Fibroblast of gingiva (primary cell): ENCODE measurements at places on chromosomes 2 and 18.
A peak's percentile ranks its signal among the peaks of the same experiment; 100 is the strongest.

GRCh38 chr2:172919732-172920131 lies 155.9 kb upstream of the MAP3K20 start:
- no peak for DNase-seq

DNA sequence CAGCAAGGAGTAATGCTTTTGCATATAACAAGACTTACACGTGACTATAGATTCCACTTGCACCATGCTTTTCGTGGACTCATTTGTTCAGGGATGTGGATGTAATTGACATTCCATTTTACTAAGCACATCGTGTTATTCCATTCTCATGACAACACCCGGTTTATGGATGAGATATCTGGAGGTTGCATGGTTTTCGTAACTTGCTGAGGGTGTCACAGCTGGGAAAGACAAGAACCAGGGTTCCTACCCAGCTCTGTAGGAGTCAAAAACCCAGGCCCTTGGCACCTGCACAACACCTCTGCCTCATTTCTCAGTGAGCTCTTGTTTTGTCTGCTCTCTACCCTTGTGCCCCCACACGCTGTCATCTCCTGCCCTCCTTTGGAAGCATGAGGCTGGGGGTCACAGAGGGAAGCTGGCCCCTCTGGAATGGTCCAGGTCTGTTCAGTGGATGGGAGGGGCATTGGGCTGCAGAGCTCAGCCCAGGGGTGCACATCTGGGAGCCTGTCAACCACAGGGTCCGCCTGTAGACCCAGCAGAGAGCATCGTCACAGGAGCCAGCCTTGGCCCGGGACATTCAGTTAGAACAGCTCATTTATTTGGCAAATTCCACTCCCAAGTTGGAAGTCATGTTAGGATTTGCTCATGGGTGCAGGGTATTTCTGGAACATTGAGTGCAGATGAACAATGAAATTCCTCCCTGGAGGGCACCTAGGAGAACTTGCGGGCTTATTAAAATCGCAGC lies 120.1 kb upstream of the TWIST2 start:
- DNase-seq: peak; percentile 78

GRCh38 chr18:76350134-76351025 lies 144.7 kb downstream of the ZNF516 start:
- DNase-seq: no peak

DNA sequence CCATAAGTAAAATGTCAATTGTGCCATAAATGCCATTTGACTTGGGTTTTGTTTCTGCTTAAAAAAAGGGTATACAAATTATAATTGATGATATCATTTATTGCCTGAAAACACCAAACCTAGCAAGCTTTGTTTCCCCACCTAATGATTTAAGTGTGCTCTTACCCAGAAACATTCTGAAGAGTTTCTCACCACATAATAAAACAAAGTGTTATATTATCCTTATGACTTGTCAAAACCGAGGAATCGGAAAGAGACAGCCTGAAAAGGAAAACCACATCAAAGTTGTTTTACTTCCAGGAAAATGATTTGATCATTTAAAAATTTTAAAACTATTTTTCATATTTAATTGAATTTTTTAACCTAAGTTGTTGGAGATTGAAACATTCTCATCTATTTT lies 170.5 kb upstream of the SLC39A10 start:
- DNase-seq: no peak

GRCh38 chr2:109238580-109238979 lies 109.6 kb downstream of the SH3RF3 start:
- DNase-seq: peak; percentile 95

DNA sequence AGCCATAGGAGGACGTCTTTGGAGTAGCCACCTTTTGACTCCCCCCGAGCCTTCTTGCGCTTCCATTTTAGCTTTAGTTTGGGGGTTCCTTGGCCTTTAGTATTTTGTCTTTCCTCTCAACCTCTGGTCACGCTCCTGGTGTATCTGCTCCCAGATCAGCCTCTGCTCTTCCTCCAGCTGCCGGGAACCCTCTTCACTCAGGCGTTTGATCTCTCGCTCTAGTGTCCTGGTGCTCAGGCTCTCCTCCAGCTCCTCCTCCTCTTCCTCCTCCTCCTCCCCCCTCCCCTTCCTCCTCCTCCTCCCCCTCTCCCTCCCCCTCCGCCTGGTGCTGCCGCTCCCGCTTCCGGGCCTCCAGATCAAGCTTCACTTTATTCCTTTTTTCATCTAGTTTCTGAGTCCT lies 1082.3 kb upstream of the TMEFF2 start:
- no peak for DNase-seq

GRCh38 chr18:31061945-31062344 lies 19.4 kb upstream of the DSC3 start:
- no peak for DNase-seq

- no peak for DNase-seq
These were observed 13.9 kb downstream of the PCARE start for GRCh38 chr2:29060441-29060840.

DNA sequence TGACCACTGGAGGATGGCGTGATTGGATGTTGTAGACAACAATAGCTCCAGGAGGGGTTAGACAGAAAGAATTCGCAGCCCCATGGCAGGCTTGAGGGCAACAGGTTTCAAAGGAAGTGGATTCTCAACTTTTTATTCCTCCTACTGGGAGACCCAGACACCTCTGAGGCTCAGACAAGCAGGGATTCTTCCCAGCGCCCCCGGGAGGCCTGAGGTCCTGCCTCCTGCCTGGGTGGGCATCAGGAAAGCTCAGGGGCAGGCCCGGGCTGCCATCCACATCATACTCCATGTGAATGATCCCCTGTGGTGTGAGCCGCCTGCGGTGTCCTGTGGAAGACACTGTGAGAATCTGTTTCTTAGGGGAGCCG lies 203.5 kb downstream of the CYP26B1 start:
- no peak for DNase-seq

- peak; percentile 73 for DNase-seq
These were observed 91.2 kb downstream of the TAF4B start for GRCh38 chr18:26317398-26317797.

GRCh38 chr2:228447266-228447915 lies 265.9 kb upstream of the SPHKAP start:
- DNase-seq: no peak

DNA sequence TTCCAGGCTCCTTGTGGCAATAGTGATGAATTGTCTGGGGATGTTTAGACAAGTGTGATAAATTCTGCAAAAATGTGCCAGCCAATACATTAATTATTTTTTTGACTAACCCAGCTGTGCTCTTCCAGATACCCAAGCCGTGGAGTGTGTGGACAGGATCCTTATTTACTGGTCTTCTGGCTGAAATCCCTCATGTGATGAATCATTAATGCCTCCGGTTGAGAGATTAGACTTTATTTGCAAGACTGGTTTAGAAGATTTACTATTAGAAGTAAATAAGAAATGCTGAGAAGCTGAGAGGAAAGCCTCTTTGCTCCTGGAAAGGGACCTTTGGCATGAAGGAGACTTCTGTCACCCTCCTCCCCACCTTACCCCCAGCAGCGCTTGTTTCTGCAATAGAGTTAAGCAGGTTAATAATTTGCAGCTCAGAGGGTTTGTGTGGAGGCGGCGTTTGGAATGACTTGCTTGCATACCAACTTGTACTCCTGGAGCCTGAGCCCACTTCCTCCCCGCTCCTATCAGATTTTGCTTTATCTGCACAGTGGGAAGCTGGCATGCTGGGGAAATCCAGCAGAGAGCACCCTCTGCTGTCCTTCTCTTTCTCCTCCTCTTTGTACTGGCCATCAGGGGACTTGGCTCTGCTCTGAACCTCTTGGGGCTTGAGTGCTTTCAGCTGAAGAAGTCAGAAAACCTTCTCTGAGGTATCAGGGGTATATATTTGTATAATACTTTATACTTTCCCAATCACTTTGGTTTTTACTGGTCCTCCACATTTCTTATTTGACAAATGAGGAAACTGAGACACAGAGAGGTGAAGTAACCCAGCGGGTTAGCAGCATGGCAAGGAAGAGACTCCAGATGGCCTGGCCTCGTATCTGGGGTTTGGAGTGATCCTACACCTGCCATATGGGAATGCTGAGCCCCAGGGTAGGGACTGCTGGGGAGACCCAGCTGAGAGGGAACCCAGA lies 16.3 kb downstream of the SLC3A1 start:
- DNase-seq: peak; percentile 50

DNA sequence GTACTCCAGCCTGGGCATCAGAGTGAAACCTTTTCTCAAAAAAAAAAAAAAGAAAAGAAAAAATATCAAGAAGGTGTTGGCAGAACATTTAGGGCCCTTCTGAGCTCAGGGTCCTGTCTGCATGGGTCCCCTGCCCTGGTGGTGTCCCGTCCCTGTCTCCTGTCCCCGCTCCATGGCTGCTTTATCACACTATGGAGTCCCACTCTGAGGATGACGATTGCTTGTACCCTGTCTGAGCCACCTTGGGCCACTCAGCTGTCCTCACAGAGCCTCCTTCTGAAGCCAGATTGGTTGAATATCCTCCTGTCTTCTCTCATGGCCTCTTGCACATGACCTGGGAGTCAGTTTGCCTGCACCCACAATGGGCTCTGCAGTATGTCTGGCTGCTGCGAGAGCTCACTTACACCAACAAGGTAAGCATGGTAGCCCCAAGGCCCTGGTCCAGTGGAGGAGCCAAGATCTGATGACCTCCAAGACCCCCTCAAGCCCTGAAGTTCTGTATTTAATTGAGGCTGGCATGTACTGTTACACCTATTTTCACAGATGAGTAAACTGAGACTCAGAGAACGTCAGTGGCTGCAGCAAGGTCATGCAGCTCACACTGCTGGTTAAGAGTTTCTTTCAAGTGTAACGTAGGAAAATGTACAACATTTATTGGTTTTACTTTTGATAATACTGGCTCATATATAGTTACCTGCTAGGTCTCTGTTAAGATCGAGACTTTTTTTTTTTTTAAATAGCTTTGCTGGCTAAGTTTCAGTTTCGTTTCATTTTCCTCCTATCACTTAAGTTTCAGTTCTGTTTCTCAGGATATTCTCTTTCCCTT lies 16.9 kb upstream of the ZCCHC2 start:
- DNase-seq: no peak

DNA sequence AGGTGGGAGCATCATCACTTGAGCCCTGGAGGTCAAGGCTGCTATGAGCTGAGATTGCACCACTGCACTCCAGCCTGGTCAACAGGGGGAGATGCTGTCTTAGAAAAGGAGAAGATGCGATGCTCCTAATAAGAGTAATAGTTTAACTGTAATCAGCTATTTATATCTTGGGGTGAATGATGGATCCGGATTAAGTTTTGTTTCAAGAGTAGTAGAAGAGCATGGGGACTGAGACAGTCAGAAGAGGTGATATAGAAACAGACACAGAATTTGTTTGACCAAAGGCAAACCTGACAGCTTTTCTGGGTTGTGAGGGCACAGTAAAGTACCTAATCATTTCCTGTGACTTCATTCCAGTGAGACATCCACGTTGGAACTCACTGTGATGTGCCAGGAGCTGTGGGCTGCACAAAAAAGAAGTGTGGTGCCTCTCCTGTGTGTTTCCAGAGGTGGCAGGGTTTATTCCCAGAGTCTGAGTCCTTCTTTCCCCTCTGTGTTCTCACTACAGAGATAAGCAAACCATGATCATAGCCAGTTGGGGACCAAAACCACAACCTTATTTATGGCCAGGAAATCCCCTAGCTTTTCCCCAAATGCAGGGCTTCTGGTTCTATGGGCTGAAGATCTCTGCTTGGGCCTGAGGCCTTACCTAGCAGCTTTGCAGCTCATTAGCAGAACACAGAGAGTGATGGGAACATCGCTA lies 113.7 kb downstream of the XRCC5 start:
- DNase-seq: no peak

DNA sequence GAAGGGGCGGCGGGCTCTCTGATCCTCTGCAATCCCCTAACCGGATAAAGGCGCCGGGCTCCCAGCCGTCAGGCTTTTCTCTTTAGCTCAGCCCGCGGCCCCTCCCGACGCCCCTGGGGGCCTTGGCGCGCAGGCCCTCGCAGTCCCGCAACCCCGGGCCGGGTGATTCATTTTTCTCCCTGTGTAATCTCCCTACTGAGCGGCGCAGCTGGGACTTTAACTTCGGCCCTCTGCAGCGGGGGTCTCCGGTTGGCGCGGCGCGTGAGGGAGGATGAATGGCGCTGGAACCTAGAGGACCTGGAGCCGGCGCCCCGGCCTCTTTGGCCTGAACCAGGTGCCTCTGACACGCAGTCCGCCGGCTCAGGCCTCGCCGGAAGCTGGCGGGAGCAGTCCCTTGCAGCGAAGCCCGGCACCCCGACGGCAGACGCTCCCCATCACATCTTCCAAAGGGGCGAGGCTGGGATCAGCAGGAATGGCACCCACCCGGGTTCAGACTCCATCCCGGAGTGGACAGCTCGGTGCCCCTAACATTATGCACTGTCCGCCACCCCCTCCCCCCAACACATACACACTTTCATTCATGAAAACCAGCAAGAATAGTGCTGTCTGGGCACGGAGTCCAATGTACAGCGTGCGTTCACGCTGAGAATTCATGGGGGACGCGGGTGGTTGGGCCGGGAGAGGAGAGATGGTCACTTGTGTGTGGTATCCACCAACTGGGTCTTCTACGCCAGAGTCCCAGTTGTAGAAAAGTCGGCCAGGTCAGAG lies 1.2 kb downstream of the CNGA3 start:
- no peak for DNase-seq

DNA sequence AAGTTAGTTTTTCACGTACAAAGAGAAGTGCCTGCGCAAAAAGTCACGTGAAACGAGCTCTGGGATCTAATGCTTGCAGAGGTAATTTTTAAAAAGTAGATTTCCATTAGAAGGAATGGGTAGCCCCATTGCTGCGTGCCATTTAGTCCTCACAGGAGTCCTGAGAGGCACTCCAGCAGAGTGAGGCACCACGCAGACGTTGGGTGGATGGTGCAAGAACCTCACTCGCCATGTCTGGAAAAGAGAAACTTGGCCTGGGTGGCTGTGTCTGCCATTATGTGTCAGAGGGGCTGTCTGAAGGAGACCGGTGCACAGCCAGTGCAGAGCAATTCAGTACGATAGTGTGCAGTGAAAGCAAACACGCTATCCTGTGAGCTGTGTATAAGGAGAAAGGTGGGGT lies 1.8 kb upstream of the HDAC4 start:
- DNase-seq: no peak

DNA sequence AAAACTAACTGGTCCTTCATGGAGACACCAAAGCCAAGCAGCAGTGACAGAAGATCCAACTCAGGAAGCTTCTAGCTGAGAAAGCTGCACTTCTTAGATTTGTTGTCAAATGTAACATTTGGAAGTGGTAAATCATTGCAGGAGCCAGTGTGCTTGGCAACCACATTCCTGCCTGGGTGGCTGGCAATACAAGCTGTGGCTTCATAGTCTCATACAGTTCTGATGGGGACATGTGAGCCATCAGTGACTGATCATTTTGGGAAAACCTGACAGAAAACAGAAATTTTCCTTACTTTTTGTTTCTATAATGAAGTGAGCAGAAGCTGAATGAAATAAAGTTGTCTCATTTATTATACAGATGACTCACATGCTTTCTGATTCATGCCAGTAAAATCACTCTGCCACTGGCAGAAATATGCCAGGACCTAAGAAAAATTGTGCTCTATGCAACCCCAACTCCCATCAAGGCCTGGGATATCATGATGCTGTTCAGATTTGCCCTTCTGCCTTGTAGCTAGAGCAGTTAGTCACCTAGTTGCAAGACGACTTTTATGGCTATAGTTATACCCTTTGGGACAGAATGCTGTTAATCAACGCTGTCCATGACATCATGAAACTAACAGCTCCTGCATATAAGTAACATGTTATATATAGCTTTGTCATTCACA lies 508.1 kb downstream of the ADCYAP1 start:
- DNase-seq: no peak
